Karpas-422 (cell line): ENCODE measurements at places on chromosomes 1 and 21. TPM values are rescaled to one million over a fixed set of nuclear protein-coding genes. Genes with fewer than 3 reads are reported as not detected.

- peak; percentile 88 for DNase-seq
Measured at GRCh38 chr1:175338387-175339135, 146.0 kb upstream of the KIAA0040 start.

- DNase-seq, result no peak
Measured at GRCh38 chr1:15386164-15386749, 23.4 kb upstream of the EFHD2 start.

GRCh38 chr1:208988811-208989222 lies 594.7 kb upstream of the CAMK1G start:
- no peak for DNase-seq

GRCh38 chr1:229339520-229339919 lies 3.3 kb downstream of the CCSAP start:
- no peak for DNase-seq

PIGK gene
- 16.6 and 51.8 TPM in 2 replicates for total RNA-seq

DAB1 gene
- total RNA-seq, result 0.78 and 0.83 TPM in 2 replicates

TMEM167B gene
- total RNA-seq, result 11.1 and 18.7 TPM in 2 replicates

GNAT2 gene
- total RNA-seq, result not detected in 2 replicates
